ENCODE measurements at places on chromosomes 3 and 15.

DNA sequence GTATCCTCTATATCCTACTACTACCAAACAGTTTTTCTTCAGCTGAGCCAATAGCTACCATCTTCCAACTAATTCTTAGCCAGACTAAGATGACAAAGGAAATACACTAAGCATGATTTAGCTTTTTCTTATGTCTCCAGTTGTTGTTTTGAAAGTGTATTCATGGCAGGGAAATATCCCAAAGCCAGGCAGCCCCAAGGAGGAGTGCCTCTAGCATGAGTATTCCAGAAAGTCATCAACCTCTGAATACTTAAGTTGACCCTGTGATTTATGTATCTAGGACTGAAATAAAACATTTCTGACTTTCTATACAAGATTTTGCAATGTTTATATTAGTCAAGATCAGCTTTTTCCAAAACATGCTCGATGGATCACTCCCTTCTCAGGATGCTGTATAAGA lies 449.1 kb downstream of the IL5RA start:
- DNase-seq = no peak

- DNase-seq = no peak
These were observed 44.4 kb downstream of the MFN1 start for GRCh38 chr3:179391906-179392305.

DNA sequence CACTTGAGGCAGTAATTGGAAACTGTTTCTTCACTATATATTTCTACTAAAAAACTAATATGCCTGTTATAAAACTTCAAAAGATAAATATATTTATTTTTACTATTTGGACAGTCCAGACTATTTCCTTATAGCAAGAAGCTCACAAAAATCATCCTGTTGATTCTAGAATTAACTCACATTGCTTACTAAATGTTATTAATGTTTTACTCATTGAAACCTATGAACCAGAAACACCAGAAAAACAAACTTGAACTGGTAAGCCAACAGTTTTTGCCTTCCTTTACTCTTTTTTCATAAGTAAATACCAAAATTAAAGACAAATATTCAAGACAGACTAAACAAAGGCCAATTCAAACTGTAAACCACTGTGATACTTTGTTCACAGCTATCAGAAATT lies 26.4 kb downstream of the TOMM70 start:
- DNase-seq = no peak

DNA sequence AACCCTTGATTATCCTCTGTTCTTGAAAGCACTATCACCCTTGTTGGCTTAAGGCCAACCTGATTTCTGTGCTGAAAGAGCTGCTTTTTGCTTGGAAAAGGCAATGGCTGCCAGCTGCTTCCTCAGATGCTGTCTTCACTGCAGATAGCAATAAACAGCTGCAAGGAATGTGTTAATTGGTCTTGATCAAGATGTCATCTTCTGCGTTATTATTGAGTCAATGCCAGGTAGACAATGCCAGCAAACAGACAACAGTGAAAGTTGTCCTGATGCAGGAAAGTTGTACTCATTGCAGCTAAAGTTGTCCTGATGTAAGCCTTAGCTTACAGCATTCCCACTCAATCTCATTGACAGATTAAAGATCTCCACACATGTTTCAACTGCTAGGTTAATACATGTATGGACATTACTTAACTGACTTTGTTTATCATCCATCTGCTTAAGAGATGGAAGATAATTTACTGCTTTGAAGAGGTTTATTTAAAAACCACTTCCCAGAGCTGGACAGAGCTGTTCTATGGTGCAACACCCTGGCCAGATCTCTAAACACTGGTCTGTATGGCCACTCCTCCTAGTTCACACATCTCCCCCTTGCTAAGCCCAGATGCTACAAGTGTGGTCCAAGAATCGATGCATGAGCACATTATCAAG lies 251.0 kb upstream of the MCTP2 start:
- no peak for DNase-seq

DNA sequence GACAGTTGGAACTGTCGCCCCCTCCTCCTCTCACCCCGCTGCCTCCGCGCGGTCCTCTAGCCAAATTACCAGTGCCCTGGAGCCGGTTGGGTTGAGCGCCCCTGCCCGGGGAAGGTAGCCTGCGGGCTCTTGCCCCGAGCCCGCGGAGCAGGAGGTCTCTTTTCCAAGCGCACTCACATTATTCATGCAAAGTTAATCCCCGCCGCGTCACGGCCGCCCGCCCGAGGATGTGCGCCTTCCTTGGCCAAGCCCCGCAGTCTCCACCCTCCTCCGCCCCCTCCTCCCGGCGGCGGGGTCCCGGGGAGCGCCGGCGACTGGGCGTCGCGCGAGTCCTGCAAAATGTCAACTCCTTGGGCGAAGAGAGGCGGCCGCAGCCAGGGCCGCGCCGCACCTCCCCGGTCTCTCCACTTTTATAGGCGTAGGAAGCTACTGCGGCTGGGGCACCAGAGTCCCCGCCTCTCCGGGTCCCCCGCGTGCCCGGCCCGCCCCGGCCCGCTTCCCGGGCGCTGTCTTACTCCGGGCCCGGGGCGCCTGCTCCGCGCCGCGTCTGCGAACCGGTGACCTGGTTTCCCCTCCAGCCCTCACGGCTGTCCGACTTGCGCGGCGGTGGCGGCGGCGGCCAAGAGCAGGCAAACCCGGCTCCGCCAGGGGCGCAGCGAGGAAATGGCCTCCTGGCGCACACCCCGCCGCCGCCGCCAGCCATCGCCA lies at the start of gene THRB:
THRB (minus strand) TSS at position 233 of the 708 bp plus-strand sequence.
- DNase-seq = peak; percentile 74

DNA sequence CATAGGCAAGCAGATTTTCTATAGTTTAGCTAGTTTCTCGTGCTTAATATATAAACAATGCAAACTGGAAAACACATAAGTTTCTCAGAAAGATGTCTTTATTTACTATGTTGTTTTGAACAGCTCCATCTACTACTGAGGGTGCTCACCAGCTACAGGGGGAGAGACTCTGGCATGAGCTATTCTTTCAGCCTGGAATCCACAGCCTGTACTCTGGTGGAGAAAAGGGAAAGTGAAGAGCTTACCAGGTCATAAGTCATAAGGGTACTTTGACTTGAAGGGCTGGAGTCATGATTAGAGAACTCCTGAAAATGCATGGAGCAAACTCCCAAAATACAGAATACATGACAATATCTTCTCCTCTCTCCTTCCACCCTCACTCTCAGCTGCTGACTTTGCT lies 4.4 kb upstream of the AVEN start:
- no peak for DNase-seq

DNA sequence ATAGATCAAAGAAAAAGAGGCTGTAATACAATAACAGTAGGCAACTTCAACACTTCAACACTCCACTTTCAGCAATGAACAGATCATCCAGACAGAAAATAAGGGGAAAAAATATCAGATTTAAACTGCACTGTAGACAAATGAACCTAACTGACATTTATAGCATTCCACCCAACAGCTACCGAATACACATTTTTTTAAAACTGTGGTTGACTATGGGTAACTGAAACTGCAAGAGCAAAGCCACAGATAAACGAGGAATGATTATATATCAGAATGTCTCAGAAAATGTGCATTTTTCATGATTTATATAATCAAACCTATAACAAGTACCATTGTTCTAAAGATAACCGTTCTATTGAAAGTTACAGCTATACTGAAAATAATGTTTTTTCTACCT lies 514.9 kb upstream of the DPPA4 start:
- DNase-seq = no peak

DNA sequence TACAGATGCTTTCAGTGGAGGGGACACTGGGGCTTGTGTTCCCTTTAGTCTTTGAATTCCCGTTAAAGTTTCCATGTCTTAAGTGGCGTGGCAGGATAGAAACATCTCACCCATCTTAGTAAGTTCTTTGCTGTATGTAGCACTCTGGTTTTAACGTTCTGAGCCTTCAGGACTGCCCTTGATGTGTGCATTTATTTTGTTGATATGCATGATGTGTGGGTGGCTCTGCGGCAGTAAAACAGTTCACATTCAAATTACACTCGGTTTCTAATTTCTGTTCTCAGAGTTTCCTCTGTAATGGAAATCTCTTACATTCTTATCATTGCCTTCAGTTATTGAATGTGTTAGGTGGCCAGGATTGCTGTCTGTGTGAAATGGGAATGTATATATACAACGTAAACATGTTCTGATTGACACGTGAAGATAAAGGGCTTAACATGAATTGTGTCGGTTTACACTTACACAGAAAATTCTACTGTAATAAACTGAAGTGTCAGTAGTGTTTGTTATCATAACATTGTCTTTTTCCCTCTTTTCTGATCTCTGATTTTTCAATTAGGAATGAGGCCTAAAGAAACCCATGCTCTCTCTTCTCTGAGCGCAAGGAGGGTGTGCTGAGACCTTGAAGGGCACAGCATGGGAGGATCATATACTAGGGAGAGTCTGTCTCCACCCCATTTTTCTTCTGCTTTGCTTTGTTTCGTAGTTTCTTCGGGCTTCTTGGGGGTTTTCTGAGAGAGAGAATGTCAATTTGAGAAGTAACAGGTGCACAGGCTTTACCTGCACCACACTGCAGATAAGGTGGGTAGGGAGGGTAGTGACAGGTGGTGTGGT lies 51.5 kb downstream of the IGF1R start:
- no peak for DNase-seq

DNA sequence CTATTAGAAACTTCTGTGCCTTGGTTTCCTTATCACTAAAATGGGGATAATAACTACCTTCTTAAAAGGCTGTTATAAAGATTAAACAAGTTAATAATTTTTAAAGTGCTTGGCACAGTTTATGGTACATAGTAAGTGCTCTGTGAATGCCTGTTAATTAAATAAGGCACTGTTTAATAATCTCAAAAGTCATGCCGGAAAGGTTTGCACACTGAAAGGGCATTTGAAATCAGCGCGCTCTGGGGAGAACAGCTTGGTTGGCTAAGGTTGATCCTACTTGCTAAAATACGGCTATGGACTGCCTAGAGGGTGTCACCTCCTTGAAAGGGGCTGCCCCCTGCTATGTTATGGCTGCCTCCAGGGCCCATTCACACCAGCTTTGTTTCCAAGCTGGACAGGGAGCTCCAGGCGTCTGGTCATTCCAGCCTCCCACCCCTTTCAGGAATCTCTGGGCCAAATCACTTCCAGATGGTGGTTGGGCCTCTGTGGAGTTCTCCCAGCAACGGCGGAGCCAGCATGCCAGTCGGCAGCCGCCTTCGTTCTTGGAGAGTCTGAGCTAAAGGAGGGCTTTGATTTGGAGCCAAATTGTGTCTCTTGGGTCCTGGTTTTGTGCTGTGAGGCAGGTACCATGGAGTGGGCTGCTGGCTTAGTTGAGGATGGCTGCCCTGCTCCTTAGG lies 5.9 kb downstream of the FLNB start:
- peak; percentile 25 for DNase-seq

- DNase-seq = no peak
These were observed 27.2 kb downstream of the TMEM108 start for GRCh38 chr3:133065193-133065961.

- no peak for DNase-seq
These were observed 54.0 kb upstream of the SLCO2A1 start for GRCh38 chr3:134083626-134084241.

DNA sequence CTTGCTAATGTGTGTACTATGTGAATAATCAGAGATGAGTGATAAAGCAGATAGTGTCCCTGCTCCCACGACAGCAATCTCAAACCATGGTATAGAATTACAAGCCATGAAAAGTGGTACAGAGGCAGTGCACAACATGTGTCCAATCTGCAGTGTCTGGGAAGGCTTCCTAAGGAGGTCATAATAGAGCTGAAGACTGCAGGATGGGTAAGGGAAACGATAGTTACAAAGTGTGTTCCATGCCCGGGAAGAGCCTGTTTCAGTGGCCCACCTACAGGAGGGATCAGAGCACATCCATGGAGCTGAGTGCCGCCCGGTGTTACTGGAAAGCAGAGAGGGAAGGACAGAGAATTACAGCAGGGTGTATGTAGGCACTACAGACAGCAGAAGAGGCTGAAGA lies 48.9 kb downstream of the PAK2 start:
- DNase-seq = no peak

DNA sequence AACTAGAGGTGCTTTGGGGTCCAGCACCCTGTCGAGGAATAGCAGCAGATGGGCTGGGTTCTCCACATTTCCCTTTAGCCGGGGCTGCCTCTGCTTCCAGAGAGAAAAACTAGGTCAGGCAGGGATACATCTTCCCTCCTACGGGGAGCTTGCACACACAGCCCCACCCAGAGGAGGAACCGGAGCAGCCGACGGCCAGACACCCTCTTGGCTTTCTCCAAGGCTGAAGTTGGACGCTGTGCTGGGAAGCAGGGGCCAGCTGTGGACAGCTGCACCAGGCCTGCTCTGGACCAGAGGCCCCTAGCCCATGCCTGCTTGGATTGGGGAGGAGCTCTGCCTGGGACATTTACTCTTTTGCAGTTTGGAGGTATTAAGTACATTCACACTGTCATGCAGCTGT lies 44.7 kb upstream of the NR2C2 start:
- DNase-seq = no peak

- no peak for DNase-seq
These were observed 41.4 kb upstream of the CCDC80 start for GRCh38 chr3:112682361-112682760.

DNA sequence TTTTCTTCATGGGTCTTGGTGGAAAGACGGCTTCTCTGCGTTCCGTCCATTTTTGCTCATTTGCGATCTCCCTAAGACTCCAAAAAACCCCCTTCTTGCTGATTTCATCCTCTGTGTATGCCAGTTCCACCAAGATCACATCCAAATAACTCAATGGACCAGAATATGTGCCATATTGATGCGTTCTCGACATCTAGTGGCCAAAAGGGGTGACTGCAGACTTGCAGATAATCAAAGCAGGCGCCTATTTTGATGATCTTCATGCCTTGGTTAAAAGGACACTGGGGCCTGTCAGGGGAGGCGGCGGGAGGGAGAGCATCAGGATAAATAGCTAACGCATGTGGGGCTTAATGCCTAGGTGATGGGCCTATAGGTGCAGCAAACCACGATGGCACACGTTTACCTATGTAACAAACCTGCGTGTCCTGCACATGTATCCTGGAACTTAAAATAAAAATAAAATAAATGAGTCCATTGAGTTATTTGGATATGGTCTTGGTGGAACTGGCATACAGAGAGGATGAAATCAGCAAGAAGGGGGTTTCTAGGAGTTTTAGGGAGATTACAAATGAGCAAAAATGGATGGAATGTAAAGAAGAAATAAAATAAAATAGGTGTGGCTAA lies 104.2 kb upstream of the RAD18 start:
- DNase-seq = peak; percentile 63

- DNase-seq = peak; percentile 83
These were observed at the start of gene C3orf33 for GRCh38 chr3:155805802-155806618. Gene C3orf33, minus strand, starts transcription at chr3:155806278. Its CDS starts 26 bp downstream, at chr3:155806252.

All from midbrain (tissue), 1 donor.